ENCODE measurements at places on chromosomes 4 and X. TPM values are rescaled to one million over a fixed set of nuclear protein-coding genes. Genes with fewer than 3 reads are reported as not detected.

- no peaks in the 10 kb centered on the region for H3K27me3 ChIP-seq
- no peak for DNase-seq
- no peak overlapping the region for H3K27ac ChIP-seq
- H3K4me3 ChIP-seq = no peak overlapping the region
- H3K36me3 ChIP-seq = no peaks in the 10 kb centered on the region
- H3K4me1 ChIP-seq = no peaks in the 10 kb centered on the region
Measured at GRCh38 chr4:120773641-120774040, 148.9 kb downstream of the PRDM5 start.

The MGARP gene
- polyA plus RNA-seq = 0.58 TPM

DNA sequence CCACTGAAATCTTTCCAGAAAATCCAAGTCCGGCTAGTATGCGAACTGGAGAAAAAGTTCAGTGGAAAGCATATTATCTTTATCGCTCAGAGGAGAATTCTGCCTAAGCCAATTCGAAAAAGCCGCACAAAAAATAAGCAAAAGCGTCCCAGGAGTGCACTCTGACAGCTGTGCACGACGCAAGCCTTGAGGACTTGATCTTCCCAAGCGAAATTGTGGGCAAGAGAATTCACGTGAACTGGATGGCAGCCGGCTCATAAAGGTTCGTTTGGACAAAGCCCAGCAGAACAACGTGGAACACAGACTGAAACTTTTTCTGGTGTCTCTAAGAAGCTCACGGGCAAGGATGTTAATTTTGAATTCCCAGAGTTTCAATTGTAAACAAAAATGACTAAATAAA is 34.4 kb downstream of the STX18 start:
- H3K27me3 ChIP-seq = no peaks in the 10 kb centered on the region
- no peak for DNase-seq
- no peaks in the 10 kb centered on the region for H3K36me3 ChIP-seq
- H3K27ac ChIP-seq = no peak overlapping the region
- no peaks in the 10 kb centered on the region for H3K4me1 ChIP-seq

The NCBP2L gene
- polyA plus RNA-seq = not detected

DNA sequence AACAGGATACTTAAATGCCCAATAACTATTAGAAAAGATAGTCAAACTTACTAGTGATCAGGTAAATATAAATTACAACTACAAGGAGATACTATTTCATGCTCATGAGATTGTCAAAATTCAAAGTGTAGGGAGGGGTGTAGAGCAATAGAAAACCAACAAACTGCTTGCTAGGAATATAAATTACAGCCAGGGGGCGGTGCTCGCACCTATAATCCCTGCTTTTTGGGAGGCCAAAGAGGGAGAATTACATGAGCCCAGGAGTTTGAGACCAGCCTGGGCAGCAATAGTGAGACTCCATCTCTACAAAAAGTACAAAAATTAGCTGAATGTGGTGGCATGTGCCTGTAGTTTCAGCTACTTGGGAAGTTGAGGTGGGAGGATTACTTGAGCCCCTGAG is 556.5 kb upstream of the NR3C2 start:
- no peak for DNase-seq
- no peaks in the 10 kb centered on the region for H3K27me3 ChIP-seq
- H3K4me1 ChIP-seq = no peaks in the 10 kb centered on the region
- H3K4me3 ChIP-seq = no peak overlapping the region
- no peaks in the 10 kb centered on the region for H3K36me3 ChIP-seq
- no peak overlapping the region for H3K27ac ChIP-seq

DNA sequence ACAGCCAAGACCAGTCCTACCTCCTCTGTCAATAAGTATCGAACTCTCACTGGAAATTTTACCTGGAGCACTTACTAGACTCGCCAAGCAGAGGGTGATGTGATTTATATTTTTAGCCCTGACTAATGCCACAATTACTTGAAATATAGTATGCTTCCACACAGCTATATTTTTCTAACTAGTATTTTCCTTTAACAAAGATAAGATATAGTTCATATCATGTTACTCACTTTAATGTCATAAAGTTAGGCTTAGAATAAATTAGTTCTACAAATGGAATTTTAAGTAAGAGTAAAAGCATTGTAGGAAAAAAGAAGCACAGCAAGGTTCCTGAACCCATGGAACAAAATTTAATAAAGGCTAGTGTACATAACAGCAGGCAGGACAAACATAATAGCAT is 16.0 kb upstream of the NKX6-1 start:
- no peak for DNase-seq
- H3K4me1 ChIP-seq = no peaks in the 10 kb centered on the region
- peaks cover 8% of the 10 kb centered on the region for H3K27me3 ChIP-seq
- H3K27ac ChIP-seq = no peak overlapping the region

- no peak overlapping the region for H3K27ac ChIP-seq
- H3K4me1 ChIP-seq = peaks cover 10% of the 10 kb centered on the region
- no peaks in the 10 kb centered on the region for H3K36me3 ChIP-seq
- peaks cover 5% of the 10 kb centered on the region for H3K27me3 ChIP-seq
Measured at GRCh38 chr4:165379678-165380064, 863 bp downstream of the CPE start.

DNA sequence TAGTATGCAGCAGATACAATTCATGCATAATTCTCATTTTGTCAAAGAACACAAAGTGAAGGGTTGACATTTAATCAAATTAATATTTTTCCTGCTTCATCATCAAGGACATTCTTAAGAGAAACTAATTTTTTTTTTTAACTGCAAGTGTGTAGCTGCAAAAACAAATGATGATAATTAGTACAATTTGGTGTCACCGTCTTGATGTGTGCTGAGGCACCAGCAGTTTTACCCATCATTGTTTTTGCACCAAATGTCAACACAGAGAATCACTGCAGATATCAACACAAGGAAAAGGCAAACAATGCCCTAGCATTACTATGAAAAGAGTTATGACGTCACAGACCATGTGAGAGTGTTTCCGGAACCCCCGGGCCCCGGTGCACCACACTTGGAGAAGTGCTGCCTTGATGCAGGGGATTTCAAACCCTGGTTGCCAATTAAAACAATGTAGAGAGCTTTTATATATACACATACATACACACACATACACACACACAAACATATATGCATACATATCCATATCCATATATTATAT is 55.9 kb downstream of the AGA start:
- H3K27ac ChIP-seq = no peak overlapping the region
- no peak for DNase-seq
- no peaks in the 10 kb centered on the region for H3K4me1 ChIP-seq
- no peaks in the 10 kb centered on the region for H3K36me3 ChIP-seq
- H3K4me3 ChIP-seq = no peak overlapping the region

DNA sequence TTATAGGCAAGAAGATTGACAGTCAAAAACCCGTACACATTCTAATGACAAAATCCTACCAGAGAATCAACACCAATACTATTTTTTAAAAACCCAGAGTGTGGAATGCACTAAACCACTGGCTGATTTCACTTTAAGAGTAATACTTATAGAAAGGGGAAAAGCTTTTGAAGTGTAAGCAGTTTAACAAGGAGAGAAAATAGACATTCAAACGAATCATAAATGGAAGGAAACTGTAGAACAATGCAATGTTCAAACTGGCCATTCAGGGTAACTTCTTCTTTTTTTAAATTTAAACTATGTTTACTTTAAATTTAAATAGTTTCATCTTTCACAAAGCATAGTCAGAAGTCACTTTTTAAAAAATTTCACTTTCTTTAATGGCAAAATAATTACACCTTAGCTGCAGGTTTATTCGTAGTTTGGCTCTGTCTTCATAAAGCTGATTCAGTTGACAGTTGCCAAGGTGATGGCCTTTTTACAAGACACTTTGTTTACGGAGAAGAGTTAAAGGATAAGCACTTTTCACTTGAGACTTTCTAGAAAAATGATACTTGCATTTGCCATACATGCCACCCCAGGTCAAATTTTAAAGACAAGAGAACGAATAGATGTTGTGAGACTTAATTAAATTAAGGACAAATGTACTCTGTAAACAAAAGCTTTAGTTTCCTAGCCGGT is 82.4 kb upstream of the KLF3 start:
- DNase-seq = no peak
- no peaks in the 10 kb centered on the region for H3K4me1 ChIP-seq
- H3K27me3 ChIP-seq = peaks cover 4% of the 10 kb centered on the region
- H3K36me3 ChIP-seq = no peaks in the 10 kb centered on the region
- no peak overlapping the region for H3K27ac ChIP-seq
- no peak overlapping the region for H3K4me3 ChIP-seq

The TMSB15C gene
- polyA plus RNA-seq = 1.5 TPM

The POU3F4 gene
- polyA plus RNA-seq = not detected

GRCh38 chr4:24315056-24315455 is 269.3 kb downstream of the DHX15 start:
- no peak overlapping the region for H3K27ac ChIP-seq
- H3K36me3 ChIP-seq = no peaks in the 10 kb centered on the region
- no peak overlapping the region for H3K4me3 ChIP-seq
- DNase-seq = no peak
- no peaks in the 10 kb centered on the region for H3K4me1 ChIP-seq

- no peaks in the 10 kb centered on the region for H3K36me3 ChIP-seq
- H3K27me3 ChIP-seq = no peaks in the 10 kb centered on the region
- H3K4me1 ChIP-seq = no peaks in the 10 kb centered on the region
- H3K27ac ChIP-seq = no peak overlapping the region
- no peak for DNase-seq
Measured at GRCh38 chrX:8639949-8640475, 91.9 kb downstream of the ANOS1 start.

The SERPINA7 gene
- polyA plus RNA-seq = not detected

The CLNK gene
- polyA plus RNA-seq = not detected

DNA sequence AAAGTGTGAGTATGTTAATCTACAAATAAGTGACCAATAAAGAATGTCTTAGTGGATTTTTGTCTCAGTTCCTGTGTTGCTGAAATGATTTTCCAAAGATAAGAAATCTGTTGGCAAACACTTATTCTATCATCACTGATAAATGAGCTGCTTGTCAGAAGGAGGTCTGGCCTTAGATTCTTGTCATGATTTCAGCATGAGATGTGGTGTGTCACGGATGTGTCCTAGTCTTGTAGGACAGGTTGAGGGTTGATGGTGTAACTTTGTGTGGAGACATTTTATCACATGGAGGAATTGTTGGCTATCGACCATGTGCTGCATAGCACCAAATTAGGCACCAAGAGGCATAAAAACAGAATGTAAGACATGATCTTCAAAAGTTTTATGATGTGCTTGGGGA is 31.8 kb upstream of the LIMCH1 start:
- H3K27ac ChIP-seq = no peak overlapping the region
- no peak for DNase-seq
- H3K36me3 ChIP-seq = no peaks in the 10 kb centered on the region
- no peaks in the 10 kb centered on the region for H3K27me3 ChIP-seq
- no peaks in the 10 kb centered on the region for H3K4me1 ChIP-seq

The GLRA3 gene
- polyA plus RNA-seq = not detected

The TMEM150C gene
- 0.16 TPM for polyA plus RNA-seq

The CDKL5 gene
- polyA plus RNA-seq = 2.6 TPM

DNA sequence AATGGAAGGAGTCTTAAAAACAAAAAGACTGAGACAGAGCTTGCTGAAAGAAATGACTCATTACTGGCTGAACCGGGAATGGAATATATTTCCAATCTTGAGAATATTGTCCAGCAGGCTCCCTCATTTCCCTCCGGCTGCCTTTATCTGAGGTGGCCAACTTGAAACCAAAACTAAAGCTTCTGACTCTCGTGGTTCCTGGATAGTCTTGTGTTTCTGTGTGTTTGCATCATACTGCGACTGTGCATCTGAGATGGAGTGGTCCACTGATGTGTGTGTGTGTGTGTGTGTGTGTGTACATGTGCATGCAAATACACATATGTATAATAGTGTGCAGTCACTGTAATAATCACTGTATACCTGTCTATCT is 145.6 kb upstream of the SCML1 start:
- peaks cover 41% of the 10 kb centered on the region for H3K4me1 ChIP-seq
- no peak for DNase-seq
- H3K27ac ChIP-seq = peak overlapping the region; percentile 51
- H3K27me3 ChIP-seq = no peaks in the 10 kb centered on the region
- no peaks in the 10 kb centered on the region for H3K36me3 ChIP-seq

DNA sequence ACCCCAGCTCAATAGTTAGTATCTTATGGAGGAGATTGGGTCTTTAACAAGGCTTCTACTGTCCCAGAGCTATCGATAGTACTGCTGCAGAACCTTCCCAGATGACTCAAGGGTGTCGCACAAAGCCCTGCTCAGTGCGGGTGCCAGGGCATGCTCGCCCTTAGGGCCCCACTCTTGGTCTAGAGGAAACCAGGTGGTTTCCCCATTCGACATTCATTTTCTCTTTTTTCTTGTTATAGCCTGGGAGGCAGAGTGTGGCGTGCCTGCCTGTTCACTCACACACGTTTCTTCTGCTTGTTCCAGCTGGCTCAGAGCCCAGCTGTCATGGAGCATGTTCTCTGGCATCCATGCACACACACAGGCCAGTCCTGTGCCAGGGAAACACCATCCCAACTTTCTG is 144.5 kb downstream of the SMIM20 start:
- peaks cover 8% of the 10 kb centered on the region for H3K4me1 ChIP-seq
- peaks cover 20% of the 10 kb centered on the region for H3K27me3 ChIP-seq
- no peak overlapping the region for H3K4me3 ChIP-seq
- H3K27ac ChIP-seq = no peak overlapping the region
- peak; percentile 50 for DNase-seq

The HOPX gene
- polyA plus RNA-seq = 8.5 TPM

DNA sequence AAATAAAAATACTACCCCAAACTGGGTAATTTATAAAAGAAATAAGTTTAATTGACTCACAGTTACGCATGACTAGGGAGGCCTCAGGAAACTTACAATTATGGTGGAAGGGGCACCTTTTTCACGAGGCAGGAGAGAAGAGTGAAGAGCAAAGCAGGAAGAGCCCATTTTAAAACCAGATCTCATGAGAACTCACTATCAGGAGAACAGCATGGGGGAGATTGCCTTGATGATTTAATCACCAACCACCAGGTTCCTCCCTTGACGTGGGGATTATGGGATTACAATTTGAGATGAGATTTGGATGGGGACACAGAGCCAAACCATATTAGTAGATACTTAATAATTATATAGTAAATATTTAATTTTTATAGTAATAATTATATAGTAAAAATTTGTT is 10.1 kb downstream of the CISD2 start:
- no peaks in the 10 kb centered on the region for H3K27me3 ChIP-seq
- H3K27ac ChIP-seq = no peak overlapping the region
- H3K36me3 ChIP-seq = peaks cover 6% of the 10 kb centered on the region
- H3K4me3 ChIP-seq = no peak overlapping the region

GRCh38 chrX:68696267-68696990 is 49.0 kb downstream of the STARD8 start:
- no peak overlapping the region for H3K4me3 ChIP-seq
- H3K27me3 ChIP-seq = peaks cover 5% of the 10 kb centered on the region
- no peak overlapping the region for H3K27ac ChIP-seq
- no peak for DNase-seq
- H3K4me1 ChIP-seq = no peaks in the 10 kb centered on the region

The SULT1E1 gene
- 1.2 TPM for polyA plus RNA-seq

The ARSJ gene
- 13.8 TPM for polyA plus RNA-seq

The SPANXN4 gene
- not detected for polyA plus RNA-seq

The RNF212 gene
- polyA plus RNA-seq = 0.28 TPM

The GC gene
- polyA plus RNA-seq = not detected

DNA sequence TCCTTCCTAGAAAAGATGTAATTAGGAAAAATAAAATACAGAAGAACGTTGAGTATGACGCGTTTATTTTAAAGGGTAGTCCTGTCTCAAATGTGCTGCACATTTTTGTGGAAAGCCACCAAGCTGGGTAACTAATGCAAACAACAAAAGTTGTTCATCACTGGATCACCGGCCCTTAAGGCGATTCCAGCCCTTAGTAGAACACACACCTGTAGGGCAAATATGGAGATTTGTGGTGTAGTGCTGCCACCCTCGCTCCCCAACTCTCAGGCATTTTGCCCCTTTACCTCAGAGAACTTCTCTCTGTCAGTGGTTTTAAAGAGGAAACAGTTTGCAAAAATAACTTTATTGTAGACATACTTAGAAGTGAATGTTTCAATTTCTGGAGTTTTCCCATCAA is 1.9 kb downstream of the TBL1X start:
- DNase-seq = no peak
- H3K27ac ChIP-seq = no peak overlapping the region
- H3K27me3 ChIP-seq = peaks cover 15% of the 10 kb centered on the region
- no peak overlapping the region for H3K4me3 ChIP-seq
- peaks cover 9% of the 10 kb centered on the region for H3K4me1 ChIP-seq

All from keratinocyte (primary cell).